ENCODE measurements at places on chromosomes 6 and 20.

- DNase-seq: no peak
Measured at GRCh38 chr6:71138376-71138775, 150.2 kb upstream of the OGFRL1 start.

DNA sequence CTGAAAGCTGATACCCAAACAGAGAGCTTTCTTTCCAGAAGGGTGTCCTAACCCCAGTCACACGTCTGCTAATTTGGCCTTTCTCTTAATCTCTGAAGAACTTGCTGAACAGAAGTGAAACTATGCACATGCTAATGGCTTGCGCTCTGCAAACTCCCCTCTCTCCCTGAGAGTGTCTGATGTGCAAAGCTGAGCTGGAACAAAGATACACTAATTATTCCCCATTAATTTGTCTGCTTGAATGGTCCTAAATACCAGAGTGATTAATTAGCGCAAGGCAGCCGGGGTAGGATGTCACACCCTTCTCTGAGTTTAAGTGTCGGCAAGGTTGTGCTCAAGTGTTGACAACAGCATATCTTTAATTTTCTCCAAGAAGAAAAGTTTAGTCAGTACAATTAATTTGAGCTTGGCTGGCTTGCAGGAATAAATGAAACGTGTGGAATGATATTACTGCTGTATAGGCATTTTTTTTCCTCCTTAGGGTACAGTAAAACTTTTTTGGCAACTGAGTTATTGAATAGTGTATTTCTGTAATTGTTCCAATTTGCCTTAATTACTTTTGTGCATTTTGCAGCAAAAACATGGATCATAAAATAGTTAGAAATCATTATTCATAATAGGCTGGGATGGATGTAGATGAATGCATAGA is 715.9 kb upstream of the POU3F2 start:
- DNase-seq: no peak

- no peak for DNase-seq
Measured at GRCh38 chr6:65289491-65289890, 417.5 kb downstream of the EYS start.

DNA sequence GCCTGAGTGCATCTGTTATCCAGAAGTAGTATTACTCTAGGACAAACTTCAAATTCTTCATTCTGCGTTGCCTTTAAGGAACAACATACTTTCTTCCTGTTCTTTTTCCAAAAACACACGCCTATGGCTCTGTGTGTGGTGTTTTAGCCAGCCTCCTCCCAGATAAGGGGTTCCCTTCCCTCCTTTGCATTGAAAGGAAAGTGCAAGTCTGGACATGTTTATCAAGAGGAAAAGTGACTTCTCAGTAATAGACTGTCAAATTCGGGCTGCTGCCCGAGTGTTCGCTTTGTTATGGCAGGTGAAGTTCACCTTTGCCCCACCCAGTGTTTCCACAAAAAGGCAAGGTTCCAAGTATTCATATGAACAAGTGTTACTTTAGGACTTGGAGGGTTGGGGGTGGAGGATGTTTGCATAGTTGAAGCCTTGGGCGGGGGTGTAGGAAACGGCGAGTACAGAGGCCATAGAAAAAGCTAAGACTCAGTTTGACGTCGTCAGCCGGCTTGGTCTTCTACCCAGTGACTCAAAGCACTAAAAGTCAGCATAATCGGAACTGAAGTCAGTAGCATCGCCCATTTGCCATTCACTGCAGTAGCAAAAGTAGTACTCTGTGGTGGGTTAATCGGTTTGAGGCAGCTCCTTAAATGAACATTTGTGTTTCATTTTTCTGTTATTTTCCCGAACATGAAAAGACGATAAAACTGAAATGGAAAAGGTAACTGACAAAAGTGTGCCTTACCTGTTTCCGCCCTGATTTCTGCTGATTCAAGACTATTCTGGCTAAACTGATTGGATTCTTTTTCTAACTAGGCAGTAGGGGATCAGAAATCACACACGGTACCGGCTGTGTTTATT is 12.5 kb downstream of the PRDM1 start:
- DNase-seq: no peak

Measured in stimulated activated CD8-positive, alpha-beta memory T cell treated with anti-CD3 and anti-CD28 coated beads, Interleukin-15, amount 100 ng/mL, for 24 hours (primary cell).